ENCODE measurements at places on chromosomes 6 and 20. TPM values are rescaled to one million over a fixed set of nuclear protein-coding genes. Genes with fewer than 3 reads are reported as not detected.

Gene C6orf163
- 0.81 TPM for total RNA-seq

Gene BPIFB1
- total RNA-seq: 0.58 TPM

GRCh38 chr6:45021676-45022075 is 306.5 kb upstream of the RUNX2 start:
- ATAC-seq: no peak

Gene PCK1
- 3.2 TPM for total RNA-seq

- ATAC-seq: no peak
Measured at GRCh38 chr20:3730803-3731672, 1.4 kb upstream of the HSPA12B start.

Gene IL17F
- not detected for total RNA-seq

DNA sequence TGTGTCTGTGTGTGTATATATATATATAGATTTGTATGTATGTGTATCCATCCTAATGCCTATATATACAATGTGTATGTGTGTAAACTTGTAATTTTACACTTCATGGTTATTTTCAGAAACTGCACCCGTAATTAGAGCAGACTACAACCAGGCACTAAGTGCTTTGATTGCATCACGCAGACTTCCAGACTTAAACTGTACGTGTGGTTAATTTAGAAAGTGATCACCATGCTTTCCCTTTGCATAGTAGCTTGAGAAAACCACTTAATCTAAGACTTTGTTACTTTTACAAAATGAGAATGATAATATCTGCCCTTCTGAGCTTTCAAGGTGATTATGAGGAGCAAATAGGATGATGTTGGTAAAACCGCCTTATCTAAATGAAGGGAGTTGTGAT is 50.1 kb upstream of the E2F3 start:
- ATAC-seq: no peak

- ATAC-seq: no peak
Measured at GRCh38 chr6:16430391-16431089, 192.2 kb downstream of the GMPR start.

- no peak for ATAC-seq
Measured at GRCh38 chr6:99356641-99357040, 7.2 kb upstream of the FAXC start.

Gene GGTLC1
- total RNA-seq: not detected

DNA sequence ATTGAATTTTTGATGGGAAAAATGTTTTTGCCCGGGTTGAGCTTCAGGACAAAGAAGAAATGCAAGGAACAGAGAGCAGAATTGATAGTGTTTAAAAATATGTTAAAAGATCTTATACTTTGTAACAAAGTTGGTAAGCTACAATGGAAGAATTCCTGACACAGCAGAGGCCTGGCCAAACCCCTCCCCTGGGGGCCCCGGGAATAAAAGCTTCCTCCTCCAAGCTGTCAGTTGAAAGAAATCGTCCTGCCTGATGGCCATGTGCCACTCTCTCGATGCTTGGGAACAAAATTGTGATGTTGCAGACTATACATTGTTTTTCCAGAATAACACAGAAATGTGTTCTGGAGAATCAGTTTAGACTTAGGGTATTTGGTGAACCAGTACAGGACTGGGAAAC is 14.2 kb upstream of the TOX2 start:
- ATAC-seq: no peak

GRCh38 chr6:158157064-158157764 is 10.8 kb downstream of the SERAC1 start:
- ATAC-seq: no peak

Gene ABHD16B
- total RNA-seq: not detected

DNA sequence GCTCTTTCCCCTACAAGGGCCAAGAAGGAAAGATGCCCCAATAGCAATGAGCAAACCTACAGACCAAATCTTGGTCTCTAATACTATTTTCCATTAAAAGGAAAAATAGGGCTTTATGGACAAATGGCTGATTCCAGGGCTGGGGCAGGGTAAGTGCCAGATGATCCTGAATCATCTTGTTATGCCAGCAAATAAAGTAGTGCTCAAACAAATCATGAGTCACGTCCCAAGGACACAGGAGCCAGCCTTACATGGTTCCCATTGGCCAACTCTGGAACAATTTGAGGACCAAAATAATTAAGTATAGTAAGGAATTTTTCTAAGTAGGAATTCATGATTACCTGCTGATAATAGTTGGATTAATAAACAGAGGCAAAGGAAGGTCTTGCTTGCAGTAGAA is 53.2 kb upstream of the NKX2-4 start:
- no peak for ATAC-seq

- no peak for ATAC-seq
Measured at GRCh38 chr6:134176264-134176975, 124.0 kb upstream of the SLC2A12 start.

DNA sequence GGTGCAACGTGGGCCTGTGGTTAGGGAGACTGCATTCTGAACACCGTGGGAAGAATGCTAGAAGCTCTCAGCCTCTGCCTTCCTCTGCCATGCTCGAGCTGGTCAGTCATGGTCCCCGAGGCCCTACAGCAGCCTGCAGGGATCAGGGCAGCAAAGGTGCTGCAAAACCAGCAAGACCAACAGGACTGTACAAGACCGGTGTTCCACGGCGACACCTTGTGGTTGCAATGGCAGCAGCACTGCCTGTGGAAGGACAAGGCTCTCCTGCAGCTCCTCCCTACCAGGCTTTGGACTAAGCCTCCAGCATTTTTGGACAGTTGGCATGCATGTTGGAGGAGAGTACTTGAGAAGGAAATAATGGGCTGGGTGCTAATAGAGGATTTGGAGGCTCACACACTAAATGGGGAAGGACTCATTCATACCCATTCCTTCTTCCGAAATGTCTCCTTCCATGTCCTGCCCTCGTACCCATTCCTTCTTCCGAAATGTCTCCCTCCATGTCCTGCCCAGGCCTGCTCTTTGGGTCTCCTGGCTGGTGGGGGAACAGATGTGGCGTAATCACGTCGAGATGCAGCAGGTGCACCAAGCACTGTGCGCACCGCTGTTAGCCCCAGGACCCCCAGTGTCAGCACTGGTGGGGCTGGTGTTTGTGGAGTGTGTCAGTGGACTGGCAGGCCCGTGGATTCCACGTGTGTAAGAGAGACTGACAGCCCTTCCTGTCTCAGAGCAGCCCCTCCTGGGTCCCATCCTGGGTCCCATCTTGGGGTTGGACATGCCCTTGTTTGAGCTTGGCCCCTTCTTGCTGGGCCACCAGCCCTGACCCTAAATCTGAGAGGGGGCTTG is 18.6 kb upstream of the MYT1 start:
- ATAC-seq: no peak

DNA sequence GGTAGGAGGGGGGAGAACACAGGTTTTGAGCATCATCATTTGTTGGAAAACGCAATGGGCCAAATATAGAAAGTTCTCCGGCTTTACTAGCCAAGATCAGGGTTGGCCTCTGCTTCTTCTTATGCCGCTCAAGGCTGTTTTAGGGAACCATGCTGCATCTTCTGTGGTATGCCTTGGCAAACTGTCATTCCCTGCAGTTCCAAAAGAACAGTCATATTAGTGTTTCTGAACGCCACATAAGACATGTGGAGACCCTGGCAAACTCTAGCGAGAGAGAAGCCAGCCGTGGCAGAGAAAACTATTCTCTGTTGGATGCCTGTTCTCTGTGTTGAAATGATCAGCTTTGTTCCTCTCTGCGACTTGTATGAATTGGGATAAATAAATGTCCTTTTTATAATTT is 10.8 kb downstream of the ACTR5 start:
- ATAC-seq: no peak

DNA sequence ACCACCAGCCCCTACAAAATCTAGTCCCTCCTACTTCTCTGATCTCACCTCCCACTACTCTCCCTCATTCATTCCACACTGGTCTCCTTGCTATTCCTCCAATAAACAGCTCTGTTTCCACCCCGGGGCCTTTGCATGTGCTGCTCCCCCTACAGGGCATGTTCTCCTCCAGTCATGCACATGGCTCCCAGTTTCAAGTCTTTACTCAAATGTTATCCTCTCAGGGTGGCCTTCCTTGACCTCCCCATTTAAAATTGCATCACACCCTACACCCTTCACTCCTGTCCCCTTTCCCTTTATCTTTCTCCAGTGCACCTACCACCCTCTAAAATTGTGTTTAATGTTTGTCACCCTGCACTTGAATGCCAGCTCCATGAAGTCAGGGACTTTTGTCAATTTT is 174.5 kb downstream of the MRPL14 start:
- ATAC-seq: no peak

GRCh38 chr20:10939331-10939941 is 265.6 kb upstream of the JAG1 start:
- ATAC-seq: no peak
